ENCODE measurements at places on chromosomes 16 and 17. TPM values are rescaled to one million over a fixed set of nuclear protein-coding genes. Genes with fewer than 3 reads are reported as not detected.

- peak; percentile 70 for DNase-seq
Measured at GRCh38 chr17:82804442-82805191, 35.2 kb downstream of the ZNF750 start.

SLFN14 gene
- not detected for total RNA-seq

GRCh38 chr17:11779892-11780291, 181.6 kb downstream of the DNAH9 start:
- no peak for DNase-seq

DNA sequence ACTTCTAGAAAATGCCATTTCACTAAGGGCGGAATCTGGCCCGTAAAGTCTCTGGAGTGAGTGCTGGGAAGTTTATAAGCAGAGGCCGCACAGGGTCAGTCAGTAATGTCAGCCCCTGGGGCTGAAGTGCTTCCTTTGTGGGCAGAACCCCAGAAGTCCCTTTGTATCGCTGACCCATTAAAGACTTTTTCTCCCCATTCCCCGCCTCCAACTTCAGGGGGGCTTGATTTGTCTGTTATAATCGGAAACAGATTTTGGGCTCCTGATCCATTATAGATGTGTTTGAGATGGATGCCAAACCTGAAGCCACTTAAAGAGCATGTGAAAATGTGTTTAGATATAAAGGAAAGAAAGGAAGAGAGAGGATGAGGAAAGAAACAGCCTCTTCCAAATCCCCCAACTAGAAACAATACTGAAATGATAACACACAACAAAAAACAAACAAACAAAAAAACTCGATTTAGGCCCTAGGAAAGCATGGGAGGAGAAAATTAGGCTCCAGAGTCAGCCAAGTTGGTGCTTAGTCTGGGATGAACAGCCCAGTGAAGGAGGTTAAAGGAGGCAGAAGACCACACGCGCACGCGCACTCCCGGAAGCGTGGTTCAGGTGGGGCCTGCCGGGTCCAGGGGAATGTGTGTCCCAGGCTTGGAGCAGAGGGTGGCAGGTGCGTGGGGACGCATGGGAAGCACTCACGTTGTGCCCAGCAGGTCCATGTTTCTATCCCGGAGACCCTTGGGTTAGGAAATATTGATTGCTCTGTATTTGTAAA, 27.1 kb downstream of the MSI2 start:
- DNase-seq, result no peak

- DNase-seq, result no peak
Measured at GRCh38 chr16:49458243-49458642, 84.6 kb downstream of the C16orf78 start.

IL17C gene
- not detected for total RNA-seq

DNA sequence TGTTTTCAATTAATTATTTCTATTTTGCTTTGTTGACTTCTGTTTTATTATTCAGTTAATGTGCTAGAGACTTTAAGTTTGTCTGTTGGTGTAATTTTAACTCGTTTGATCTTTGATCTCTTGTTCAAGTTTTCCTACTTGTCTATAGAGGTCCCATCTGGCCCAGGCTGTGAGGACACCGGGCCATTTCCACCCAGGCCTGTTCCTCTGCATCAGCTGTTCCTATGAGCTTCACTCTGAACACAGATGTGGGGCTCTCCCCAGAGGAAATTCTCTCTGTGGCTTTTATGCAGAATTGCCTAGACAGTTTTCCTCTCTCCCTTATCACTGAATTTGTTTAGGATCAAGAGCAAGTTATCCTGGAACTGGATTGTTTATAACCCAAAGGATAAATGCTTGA, 44.7 kb downstream of the MYO18A start:
- DNase-seq, result no peak

GRCh38 chr16:86635176-86635876, 57.0 kb downstream of the FOXL1 start:
- no peak for DNase-seq

DNA sequence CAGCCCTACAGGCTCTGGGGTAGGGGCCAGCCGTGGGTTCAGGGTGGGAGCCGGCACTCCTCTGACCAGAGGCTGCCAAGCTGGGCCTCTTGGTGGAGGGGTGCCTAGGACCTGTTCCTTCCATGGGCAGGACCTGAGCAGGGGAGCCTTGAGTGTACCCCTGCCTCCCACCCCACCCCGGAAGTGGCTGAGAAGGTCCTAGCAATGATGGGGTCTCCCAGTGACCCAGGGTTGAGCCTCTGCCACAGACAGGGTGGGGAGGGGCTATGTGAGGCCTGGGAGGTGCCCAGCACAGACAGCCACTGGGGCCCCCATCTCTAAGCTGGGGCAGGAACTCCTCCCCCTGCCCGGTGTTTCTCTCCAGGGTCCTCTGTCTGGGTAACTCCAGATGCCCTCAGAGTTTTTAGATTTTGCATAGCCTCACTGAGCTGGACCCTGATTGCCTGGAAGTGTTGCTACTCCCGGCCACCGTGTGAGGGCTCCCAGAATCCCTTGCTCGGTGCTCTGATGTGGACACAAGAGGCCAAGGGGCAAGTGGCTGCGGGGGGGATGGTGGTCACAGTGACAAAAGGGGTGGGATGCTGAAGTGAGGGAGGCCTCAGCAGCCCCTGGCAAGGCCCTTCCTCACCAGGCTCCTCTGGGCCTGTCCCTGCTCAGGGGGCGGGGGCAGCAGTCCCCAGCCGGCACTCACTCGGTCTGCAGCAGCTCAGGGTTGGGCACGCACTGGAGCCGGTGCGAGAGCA, 6.4 kb upstream of the MTSS2 start:
- no peak for DNase-seq

DNA sequence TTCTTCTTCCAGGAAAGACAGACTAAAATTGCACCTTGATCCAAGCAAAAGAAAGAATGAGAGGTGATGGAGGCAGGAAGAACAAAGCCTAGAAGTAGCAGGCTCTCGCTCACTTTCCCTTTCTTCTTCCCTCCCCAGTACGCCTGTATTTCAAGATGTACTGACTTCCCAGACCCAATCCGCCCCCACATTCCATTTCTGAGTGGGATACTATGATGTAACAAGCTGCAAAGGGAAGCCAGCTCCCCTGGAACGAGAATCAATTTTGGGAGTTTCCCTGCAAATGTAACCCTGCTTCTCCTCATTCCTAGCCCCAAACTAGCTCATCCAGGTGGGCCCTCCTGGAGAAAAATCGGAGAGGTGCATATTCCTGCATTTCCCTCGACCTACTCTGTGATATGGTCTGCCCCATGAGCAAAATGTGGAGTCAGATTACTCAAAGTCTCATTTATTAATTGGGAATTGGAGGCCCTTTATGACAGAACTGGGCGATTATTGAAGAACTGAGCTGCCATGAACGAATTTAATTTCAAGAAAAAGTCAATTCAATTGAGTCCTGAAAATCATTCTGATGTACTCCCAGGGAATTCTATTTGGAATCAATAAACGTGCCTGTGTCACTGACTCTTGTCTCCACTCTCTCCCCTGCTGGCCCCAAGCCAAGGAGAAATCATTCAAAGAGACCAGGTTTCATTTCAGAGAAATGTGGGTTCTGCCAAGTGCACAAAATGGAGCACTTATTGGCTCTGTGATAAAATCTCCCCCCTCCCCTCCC, 398.9 kb downstream of the SHISA9 start:
- no peak for DNase-seq

DNA sequence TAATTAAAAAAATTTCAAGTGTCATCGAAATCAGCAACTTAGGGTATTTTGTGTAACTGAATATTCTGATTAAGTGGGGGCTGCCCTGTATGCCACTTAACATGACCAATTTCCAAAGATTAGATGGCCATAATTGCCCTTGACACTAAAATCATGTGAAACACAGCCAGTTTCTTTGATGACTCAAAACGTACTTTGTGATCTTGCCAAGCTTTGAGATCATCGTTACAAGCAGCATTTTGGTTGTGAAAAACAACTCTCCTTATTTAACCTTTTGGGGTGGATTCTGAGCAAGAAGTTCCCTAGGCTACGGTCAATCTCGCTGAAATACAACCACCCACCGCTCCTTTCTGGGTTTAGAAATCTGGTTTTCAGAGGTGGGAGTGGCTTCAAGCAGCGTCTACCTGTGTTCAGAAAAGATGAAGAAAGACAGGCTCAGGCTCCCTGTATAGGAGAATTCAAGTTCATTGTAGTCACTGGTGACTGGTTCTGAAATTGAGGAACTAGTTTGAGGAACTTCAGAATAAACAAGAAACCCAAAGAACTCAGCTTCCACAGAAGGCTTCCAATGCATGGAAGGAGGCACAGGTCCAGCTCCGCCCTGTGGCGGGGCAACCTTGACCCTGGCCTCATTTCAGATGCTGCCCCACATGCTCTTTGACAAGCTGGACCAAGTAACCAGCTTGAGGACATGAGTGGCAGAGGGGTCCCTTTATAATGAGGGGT, 9.4 kb downstream of the MAP3K14 start:
- peak; percentile 77 for DNase-seq

- DNase-seq, result no peak
Measured at GRCh38 chr17:34146440-34147043, 108.5 kb upstream of the CCL2 start.

PMP22 gene
- total RNA-seq, result 2,463 TPM

- no peak for DNase-seq
Measured at GRCh38 chr17:38443356-38444031, 15.2 kb downstream of the ARHGAP23 start.

DNA sequence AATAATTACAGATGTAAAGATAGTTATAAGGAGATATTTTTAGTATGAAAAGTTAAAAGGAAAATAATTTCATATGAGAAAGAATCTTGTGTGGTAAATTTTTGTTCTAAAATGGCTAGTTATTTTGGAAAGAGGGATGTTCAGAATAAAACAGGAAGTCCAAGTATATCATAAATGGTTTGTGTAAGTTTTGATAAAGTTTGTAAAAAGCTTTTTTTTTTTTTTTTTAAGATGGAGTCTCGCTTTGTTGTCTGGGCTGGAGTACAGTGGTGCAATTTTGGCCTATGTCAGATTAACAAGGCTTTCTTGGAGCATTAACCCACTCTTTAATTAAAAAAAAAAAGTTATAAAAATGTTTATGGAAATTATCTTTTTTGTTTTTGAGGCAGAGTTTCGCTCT, 8.2 kb upstream of the CDK10 start:
- no peak for DNase-seq

DPEP2 gene
- total RNA-seq, result 12.6 TPM

DNA sequence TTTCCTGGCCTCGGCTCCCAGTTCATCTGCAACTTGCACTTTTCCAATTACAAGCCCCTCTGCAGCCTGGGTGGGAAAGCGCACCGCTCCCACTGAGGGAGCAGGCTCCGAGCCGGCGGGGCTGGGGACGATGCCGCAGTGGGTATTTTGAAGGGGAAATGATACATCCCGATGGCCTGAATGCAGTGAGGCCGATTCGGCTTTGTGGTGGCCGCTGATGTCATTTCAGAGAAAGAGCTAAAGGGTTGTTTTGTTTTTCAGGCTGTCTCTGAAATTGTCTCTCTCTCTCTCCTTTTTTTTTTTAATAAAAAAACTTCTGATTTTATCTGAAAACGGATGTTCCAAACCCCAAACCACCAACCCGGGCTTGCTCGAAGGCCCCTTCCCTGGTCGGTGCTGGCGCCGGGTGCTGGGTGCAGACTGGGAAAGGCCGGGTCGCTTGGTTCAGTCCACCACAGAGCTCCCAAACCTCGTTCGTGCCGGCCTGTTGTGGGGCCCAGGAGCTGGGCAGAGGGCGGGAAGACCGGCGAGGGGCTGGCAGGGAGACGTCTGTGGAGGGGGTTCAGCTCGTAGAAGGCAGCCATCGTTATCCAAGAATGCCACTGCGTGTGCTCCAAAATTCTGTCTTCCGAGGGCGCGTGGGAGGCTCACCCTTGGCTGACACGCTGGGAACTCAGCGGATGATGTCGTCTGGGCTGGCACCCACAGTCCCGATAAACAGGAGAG, 102.8 kb downstream of the FOXL1 start:
- DNase-seq, result peak; percentile 26

DNA sequence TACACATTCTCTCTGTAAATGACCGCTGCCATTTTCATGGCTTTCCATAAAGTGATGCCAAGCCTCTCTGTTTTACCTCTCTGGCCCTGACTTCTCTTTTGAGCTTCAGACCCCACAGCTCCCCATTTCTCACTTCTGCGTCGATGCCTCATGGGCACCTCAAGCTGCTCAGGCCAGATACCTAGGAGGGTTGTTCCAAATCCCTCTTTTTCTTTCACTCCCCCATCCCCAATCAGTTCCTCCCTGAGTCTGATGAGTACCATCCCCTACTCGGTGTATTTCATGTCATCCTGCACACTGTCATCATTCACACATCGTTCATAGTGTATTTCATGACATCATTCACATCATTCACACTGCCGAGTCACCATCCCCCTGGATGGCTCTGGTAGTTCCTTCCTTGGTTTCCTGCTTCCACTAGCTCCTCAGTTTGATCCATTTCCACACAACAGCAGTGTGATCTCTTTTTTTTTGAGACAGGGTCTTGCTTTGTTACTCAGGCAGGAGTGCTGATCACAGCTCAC, 43.1 kb downstream of the NTN1 start:
- DNase-seq, result no peak

C16orf96 gene
- total RNA-seq, result 0.20 TPM

- DNase-seq, result no peak
Measured at GRCh38 chr17:64411999-64412771, 21.5 kb upstream of the PECAM1 start.

- no peak for DNase-seq
Measured at GRCh38 chr17:64154717-64155116, 24.8 kb upstream of the ERN1 start.

- no peak for DNase-seq
Measured at GRCh38 chr16:87149051-87149450, 168.1 kb downstream of the C16orf95 start.

PRDM7 gene
- not detected for total RNA-seq

GRCh38 chr17:17151055-17151454, 55.1 kb downstream of the PLD6 start:
- no peak for DNase-seq

- no peak for DNase-seq
Measured at GRCh38 chr16:49353680-49354079, 19.9 kb upstream of the C16orf78 start.

Measured in tibial nerve (tissue), 4 donors.